Caki2 (cell line): ENCODE measurements at places on chromosomes 4 and X. TPM values are rescaled to one million over a fixed set of nuclear protein-coding genes. Genes with fewer than 3 reads are reported as not detected.

The ATP2B3 gene
- total RNA-seq = not detected in 2 replicates

The FANCB gene
- total RNA-seq = 0.98 and 4.3 TPM in 2 replicates

The NLGN3 gene
- total RNA-seq = 0.20 TPM in 1 of 2 replicates, not detected in the other

The ADGRL3 gene
- total RNA-seq = not detected in 2 replicates

The ETDB gene
- not detected in 2 replicates for total RNA-seq

The HMX1 gene
- total RNA-seq = not detected in 2 replicates

The ESX1 gene
- total RNA-seq = not detected in 2 replicates

The UGT2A1 gene
- total RNA-seq = not detected in 2 replicates

The TCEAL5 gene
- not detected in 2 replicates for total RNA-seq
